Hematopoietic multipotent progenitor cell (in vitro differentiated cells): ENCODE measurements at places on chromosomes 3 and 15.

DNA sequence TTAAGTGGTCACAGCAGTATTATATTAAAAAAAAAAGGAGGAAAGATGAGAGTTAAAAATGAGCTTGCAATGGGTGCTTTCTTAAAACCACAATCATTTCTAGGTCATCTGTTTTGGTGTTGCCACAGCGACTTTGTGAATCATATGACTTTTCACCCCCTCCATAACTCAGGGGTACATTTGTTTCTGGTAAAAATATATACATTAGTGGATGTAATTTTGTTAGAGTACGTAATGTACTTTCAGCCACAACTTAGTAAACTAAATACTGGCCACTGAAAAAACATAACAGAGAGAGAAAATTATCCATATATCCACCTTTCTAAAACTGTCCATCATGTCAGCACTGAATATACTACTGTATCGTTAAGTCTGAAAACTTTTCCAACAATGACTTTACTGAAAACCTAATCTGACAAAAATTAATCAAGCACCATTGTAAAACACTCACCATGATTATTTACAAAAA is 3.4 kb downstream of the ANKRD28 start:
- DNase-seq, result peak; percentile 46

GRCh38 chr3:28907616-28908015 is 373.3 kb upstream of the RBMS3 start:
- DNase-seq, result no peak

DNA sequence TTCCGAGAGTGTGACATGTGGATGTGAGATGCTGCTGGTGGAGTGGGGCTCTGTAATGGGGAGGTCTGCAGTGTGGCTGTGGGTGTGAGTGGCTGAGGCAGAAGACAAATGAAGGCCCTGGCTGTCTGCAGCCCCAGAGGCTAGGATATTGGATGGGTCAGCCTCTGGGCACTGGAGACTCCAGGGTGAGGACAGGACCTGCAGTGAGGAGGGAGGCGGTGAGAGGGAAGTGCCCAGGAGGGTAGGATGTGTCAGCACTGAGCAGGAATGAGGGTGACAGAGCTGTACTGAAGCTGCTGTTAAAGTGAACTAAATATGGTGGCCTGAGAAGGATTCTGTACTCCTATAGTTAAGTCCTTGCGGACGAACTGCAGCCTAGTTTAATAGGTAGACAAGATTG is 27.3 kb upstream of the PXYLP1 start:
- DNase-seq, result no peak

DNA sequence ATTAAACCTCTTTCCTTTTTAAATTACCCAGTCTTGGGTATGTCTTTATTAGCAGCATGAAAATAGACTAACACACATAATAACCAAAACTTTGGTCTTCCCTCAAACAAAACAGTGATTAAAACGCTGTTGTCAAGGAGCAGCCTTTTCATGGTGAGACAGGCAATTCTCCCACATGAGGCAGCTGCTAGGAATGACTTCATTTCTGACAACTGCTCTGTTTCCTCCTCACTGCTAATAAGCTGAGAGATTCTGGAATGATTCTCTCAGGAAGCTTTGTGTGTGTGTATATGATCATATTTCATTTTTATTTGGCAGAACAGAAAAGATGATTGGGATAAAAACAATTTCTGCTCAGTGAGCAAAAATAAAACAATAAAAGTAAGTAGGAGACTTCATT is 580.6 kb upstream of the ADAMTS9 start:
- DNase-seq, result no peak

DNA sequence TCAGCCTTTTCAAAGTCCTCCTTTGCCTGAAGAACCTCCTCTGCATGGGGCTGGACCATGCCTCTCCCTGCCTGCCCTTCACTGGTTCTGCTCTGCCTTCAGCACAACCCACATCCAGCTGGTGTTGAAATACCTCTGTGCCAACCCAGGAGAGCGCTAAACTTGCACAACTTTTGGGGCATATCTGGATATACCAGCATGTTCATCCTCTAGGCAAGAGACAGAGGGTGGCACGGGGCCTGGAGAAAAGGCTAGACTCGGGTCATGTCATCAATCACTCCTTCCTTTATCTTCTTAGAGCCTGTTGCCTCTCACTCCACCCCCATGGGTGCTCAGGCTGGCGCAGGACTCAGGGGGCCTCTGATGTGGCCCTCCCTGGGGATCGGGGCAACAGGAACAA is 4.8 kb downstream of the SEMA4B start:
- DNase-seq, result no peak

GRCh38 chr15:45185903-45186770 is 1.6 kb downstream of the SHF start:
- no peak for DNase-seq

- DNase-seq, result no peak
Observed at GRCh38 chr3:175478301-175478700, 619.2 kb downstream of the NAALADL2 start.

GRCh38 chr15:69643476-69643875 is 190.9 kb downstream of the RPLP1 start:
- DNase-seq, result no peak

DNA sequence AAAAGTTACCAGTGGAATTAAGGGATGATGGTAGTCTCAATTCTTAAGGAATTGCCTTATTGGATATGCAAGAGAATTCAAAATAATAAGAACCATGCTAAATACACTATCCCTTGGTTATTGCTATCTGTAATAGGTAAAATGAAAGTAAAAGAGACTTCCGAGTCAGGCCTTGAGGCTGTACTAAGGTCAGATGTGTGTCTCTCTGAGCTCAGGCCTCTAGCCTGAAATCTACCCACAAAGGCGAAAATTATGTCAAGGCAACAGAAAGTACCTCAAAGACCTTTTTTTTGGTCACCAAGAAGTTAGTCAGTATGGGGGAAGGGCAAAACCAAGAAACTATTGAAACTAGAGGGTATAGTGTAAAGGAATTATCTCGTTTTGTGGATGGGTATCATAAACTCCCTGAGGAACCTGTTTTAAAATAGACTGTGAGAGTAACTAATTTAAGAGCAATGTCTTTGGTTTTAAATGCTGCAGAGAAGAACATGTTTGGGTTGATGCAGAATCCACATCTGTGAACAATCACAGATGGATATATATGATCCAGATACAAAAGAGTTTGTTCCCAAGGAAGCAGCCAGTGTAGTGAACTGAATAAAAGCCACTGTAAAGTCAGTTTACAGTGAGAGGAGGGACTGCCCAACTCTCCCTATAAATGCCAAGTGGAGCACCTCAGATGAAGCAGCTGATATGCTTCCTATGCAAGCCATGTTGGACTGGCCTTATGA is 382.3 kb upstream of the SEMA6D start:
- DNase-seq, result no peak

GRCh38 chr15:39315206-39315850 is 265.6 kb upstream of the THBS1 start:
- DNase-seq, result no peak

GRCh38 chr3:14834807-14835466 is 16.2 kb downstream of the FGD5 start:
- no peak for DNase-seq

DNA sequence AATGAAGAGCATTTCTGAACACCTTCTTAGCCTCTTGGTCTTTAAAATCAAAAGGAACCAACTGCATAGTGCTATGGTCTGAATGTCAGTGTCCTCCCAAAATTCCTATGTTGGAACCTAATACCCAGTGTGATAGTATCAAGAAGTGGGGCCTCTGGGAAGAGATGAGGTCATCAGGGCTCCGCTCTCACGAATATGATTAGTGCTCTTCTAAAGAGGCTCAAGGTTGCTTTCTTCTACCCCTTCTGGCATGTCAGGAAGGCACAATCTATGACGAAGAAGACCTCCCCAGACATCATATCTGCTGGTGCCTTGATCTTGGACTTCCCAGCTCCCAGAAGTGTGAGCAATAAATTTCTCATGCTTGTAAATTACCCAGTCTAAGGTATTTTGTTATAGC is 209.5 kb downstream of the MAGI1 start:
- no peak for DNase-seq

- no peak for DNase-seq
Observed at GRCh38 chr15:38367476-38367875, 86.5 kb upstream of the FAM98B start.

DNA sequence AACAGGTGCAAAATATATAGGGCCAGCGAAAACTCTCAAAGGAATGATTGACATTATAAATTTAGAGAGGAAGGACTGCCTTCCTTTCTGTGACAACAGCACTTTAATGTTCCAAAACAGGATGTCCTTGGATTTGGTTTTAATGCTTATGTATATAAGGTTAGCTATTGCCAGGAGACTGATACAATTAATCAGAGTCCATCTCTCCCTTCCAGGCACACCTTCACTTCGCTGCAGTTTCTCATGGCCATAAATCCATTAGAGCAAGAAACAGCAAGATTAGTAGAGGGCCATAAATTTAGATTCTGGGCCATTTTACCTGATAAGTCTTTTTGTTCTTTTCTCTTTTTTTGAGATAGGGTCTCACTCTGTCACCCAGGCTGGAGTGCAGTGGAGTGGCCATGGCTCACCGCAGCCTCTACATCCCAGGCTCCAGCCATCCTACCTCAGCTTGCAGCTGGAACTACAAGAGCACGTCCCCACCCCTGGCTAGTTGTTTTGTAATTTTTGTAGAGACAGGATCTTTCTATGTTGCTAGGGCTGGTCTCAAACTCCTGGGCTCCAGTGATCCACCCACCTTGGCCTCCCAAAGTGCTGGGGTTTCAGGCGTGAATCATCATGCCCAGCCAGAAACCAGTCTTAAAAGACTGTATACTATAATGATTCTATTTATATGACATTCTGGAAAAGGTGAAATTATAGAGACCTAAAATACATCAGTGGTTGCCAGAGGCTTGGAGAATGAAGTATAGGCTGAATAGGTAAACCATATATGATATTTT is 15.7 kb upstream of the TFRC start:
- no peak for DNase-seq

GRCh38 chr3:131216801-131217200 is 164.8 kb upstream of the NUDT16 start:
- no peak for DNase-seq

DNA sequence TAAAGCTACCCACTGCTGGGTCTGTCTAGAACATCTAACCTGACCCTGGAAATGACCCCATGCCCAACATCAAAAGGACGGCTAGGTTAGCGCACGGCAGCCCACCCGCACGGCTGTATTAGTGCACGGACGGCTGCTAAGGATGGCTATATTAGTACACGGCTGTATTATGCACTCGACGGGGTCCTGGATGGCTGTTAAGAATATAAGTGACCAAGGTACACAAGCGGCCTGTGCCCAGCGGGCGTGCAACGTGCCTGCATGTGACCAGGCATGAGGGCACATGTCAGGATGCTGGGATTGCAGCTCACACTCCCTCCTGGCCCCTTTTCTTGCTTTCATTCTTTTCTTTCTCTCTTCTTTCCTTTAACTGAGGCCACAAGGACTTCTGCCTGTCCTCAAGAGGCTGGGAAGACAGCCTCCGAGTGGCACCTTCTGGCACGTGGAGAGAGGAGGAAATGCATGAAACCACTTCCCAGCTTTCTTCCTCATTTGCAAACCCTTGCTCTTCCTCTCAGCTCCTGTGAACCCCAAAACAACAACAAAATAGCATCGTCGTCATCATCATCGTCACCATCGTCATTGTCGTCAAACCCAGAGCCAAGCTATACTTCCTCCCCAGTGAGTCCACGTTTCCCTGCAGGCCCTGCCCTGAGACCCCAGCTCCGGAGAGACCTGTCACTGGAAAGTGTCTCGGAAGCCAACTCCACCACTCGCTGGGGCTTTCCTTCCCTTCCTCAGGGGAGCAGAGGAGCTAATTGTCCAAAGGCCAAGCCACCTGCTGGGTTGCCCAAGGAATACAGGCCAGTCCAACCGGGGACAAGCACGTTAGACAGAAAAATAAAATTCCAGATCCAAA is 101.8 kb downstream of the CHSY1 start:
- DNase-seq, result no peak

GRCh38 chr15:80709542-80709941 is 14.4 kb downstream of the ABHD17C start:
- no peak for DNase-seq
